ENCODE measurements at places on chromosomes 7 and 10.

- no peak for DNase-seq
These were observed 293.9 kb downstream of the C7orf25 start for GRCh38 chr7:42617806-42618457.

DNA sequence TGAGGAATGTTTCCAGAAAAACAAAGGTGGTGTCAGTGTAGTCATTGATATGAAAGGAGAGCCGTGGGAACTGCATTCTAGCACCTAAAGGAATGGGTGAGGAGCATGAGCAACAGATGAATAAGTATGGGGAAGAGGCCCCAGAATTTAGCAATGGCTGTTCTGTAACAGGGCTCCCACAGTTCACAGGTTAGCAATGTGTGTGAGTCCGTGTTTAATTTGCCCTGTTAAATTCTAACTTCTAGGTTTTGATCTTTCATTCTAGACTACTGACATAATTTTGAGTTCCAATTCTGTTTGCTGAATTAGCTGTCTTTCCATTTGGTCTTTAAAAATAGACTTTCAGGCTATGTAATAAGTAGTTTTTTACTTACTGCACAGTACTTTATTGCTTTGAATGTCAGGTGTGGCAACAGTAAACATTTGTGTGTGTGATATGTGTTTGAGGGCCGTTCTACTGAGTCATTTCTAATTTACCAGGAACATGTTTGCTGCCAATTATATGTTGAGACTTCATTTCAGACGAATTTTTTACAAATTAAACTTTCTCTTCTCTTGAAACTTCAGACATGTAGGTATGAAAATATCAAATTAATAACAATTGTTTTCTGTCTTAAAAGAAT, 8.8 kb downstream of the STK17A start:
- no peak for DNase-seq

GRCh38 chr7:50448823-50449222, 1.3 kb downstream of the FIGNL1 start:
- no peak for DNase-seq

GRCh38 chr10:124150189-124150806, 56.9 kb upstream of the CHST15 start:
- DNase-seq = no peak

DNA sequence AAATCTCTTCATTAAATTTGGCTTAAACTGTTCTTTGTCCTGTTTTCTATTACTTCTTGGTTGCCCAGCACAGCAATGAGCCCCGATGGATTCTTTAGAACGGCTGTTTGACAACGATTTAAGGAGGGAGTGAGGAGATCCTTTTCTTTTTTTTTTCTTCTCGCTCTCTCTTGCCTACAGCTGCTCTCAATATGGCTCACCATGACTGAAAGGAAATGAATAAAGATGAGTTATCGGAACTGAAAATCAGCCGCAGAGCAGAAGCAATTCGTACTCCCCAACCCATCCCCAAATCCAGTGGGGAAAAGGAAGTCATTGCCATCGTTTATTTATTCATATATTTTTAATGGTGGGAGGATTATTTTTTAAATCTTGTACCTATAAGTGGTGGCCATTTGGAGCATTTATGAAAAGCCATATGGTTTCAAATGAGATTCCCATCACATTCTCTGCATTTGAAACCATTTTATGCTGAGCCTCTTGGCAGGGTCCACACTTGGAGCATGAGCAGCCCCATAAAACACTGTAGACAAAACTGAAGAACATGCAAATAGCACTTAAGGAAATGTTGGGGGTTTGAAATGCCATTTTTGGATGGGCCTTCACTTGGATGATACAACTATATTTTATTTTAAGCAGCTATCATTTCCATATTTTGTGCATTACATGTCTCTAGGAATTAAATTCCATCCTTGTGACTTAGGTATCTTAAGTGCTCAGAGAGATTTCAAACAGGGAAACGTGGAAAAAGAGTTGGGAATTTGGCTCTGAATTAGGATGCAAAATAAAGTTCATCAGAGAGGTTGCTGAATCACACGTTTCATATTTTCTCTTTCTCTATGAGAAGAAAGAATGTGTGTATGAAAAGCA, 107.7 kb upstream of the FZD1 start:
- DNase-seq = no peak

DNA sequence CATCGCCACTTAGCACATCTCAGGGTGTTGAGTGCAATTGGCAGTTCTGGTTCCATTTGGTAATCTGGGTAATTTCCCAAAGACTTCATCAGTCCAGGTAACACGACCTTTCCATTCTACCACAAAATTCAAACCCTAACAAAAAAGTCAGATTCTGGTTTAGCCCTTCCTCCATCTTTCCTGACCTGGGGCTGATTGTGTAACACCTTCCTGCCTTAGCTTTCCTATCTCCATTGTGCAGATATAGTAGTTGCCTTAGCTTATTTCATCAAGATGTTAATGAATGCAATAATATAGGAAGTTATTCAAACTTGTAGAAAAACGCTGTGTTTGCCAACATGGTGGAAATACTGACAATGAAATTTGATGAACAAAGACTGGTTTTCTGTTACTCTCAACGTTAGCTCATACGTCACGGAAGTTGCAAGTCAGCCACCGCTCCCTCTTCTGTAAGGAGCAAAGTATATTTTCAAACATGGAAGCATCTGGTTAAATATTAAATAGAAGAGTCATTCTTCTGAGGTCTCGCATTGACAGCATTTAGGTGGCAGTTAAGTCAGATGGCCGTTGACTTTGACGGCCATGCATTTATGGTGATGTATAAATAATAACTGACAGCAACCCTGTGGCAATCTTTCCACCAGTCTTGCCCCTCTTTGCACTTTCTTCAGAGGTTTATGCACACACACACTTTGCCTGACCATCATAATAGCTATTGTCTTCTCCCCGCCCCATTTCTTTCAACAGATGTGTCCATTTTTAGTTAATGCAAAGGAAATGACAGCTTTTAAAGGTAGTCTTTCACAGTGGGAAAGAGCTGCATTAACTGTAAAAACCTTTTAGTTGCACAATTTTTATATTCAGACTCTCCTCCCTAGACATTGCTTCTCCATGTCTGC, 205.1 kb upstream of the BMPER start:
- no peak for DNase-seq

DNA sequence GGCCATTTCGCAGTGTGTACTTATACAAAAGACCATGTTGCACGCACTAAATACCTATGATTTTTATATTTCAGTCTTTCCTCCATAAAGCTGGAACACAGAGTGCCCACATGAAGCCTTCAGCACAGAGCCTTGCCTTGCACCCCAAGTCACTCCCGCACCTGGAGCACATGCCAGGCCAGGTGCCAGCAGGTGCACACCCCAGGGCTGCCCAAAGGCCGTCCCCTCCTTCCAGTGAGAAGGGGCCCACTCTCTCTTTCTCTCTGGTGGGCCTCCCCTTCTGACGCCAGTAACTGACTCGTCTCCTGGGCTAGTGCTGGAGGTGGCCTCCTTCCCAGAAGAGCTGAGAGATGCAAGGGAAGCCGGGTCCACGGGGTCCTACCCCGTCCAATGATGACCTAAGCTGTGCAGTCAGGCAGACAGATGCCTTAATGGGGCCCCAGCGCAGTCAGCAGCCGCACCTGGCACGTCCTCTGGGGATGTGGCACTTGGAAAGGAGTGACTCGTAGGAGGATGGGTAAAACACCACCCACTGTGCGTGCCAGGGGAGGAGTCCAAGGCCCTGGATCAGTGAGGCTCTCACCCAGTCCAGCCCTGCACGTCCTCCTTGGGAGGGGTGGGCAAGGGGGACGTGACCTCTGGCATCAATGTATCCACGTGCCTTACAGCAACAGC, 17.7 kb upstream of the SHH start:
- no peak for DNase-seq

GRCh38 chr7:44489955-44490350, 505 bp downstream of the NUDCD3 start:
- peak; percentile 22 for DNase-seq

GRCh38 chr7:3730276-3730675, 429.2 kb downstream of the SDK1 start:
- no peak for DNase-seq

DNA sequence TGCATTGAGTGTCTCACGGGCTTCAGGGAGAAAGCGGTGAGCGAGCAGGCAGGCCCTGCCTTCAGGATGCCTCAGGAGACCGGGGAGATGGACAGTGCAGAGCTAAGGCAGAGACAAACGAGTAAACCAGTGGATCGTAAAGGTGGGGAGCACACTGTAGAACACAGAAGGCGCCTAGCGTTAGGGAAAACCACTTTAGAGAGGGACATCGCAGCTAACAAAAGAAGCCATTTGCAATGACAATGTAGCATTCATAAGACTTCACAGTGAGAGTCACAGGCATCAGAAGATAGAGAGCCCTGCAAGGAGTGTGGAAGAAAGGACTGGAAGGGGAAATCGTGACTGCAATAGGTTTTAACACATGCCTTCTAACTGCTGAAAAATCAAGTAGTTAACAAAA, 54.9 kb upstream of the TMEM273 start:
- DNase-seq = no peak

DNA sequence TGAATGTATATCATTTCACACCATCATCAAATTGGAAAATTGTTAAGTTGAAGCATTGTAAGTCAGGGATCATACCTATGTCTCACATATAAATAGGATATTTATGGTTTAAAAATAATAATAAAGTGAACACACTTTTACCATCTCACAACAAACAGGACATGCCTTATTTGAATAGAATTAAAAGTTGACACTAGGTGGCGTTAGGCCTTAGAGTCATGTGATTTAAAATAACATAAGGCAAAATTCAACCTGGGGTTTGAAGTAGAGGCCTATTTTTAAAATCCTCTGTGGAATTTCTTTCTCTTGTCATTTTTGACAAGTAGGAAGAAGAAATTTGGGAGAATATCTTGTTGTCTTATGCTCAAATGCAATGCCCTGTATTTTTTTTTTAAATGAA, 184.7 kb upstream of the PCDH15 start:
- DNase-seq = no peak

GRCh38 chr10:45371560-45371959, 2.5 kb upstream of the ALOX5 start:
- no peak for DNase-seq

- no peak for DNase-seq
These were observed 8.4 kb upstream of the URGCP start for GRCh38 chr7:43914795-43915194.

DNA sequence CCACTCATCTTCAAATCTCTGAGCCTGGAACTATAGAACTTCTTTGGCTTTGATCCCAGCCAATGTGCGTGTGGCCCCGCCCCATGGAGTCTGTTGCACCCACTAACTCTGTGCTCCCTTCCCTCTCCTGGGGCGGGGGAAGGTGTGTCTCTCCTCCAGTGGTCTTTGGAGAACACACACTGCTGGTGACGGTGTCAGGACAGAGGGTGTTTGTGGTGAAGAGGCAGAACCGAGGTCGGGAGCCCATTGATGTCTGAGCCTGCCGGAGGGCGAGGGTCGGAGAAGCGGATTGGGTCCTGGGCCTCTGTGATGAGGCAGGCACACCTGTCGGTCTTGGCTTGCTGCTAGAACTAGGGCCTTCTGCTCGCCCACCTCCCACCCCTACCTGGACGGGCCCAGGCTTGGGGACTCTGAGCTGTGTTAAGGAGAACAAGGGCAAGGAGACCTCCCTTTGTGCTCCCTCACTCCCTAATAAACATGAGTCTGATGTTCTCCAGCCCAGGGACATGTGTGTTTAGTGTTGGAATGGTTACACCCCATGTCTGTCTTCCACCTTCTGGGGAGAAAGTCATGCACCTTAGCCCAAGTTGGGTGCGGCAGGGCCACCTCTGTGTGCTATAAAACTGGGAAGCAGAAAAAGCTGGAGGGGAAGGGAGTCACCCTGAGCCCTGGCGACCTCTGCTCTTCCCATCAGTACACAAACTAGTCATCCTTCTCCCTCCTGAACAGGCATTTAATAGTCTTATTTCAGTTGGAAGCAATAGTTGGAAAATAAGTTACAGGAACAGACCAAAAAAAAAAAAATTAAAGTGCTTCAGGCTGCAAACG, 4.6 kb downstream of the TRAPPC14 start:
- DNase-seq = no peak

DNA sequence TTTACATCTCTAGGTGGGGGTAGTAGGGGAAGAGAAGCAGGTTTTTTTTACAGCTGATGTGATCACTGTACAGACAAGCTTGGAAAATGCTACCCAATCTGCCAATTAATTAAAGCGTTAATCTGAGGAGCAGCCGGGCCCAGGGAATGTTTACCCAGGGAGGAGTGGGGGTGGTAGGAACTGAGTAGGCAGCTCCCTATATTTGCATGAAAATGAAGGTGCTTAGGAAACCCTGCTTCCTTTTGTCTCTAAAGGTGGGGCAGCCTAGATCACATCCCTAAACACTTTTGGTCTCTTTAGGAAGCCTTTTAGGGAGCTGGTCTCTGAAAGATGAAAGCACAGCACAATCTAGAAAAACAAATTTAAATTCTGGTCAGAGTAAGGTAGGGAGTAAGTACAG, 53.0 kb upstream of the NFKB2 start:
- no peak for DNase-seq

DNA sequence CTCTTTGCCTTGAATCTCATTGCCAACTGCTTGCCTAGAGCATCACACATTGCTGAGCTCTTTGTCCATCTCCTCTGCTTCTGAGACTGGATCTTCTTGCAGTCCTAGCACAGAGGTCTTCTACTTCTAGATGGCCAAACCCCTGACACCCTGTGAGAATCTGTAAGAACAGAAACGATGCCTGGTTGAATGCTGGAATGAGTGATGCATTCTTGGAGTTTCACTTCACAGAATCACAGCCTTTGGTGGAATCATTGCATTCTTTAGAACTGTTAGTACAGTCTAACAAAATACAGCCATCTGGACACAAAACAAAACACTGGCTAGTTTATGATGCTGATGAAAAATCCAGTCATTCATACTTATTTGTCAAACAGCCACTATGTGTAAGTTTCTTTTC, 141.7 kb upstream of the ITGB1 start:
- DNase-seq = no peak

- DNase-seq = no peak
These were observed 38.8 kb upstream of the ZNF365 start for GRCh38 chr10:62335326-62335725.

DNA sequence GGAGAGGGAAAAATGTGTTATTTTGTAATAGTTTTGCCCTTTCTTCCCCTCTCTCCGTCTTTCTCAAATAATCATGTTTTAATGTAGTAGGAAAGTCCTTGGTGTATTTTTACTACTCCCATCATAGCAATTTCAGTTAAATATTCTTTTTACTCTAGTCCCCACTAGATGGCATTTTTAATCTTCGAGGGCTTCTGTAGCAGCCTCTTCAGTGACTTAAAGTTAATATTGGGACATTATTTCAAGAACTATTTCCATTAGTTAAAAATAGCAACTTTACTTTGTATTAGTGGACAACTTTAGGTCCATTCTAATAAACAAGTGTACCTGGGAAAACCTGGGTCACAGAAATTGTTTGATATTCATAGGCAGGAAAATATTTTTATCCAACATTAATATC, 23.0 kb downstream of the EDRF1 start:
- DNase-seq = no peak

DNA sequence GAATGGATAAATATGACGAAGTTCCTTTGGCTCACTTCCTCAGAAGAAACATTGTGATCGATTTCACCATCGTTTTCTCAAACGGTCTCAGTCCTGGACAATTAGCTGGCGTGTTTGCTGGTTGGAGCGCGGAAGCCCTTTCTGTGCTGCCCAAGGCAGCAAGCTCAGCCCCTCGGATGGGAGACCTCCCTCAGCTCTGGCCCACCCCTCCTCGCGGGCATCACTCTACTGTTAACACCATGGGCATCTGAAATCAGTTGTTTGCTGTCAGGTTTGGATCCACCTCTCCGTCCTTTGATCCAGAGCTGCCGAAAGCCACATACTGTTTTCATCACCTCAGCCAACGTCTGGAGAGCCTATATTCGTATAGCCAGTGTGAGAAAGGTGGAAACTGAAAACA, 68.2 kb downstream of the C10orf143 start:
- DNase-seq = no peak

GRCh38 chr7:106615808-106616707, 44.9 kb downstream of the CCDC71L start:
- DNase-seq = no peak
